ENCODE measurements at places on chromosomes 5 and 9. TPM values are rescaled to one million over a fixed set of nuclear protein-coding genes. Genes with fewer than 3 reads are reported as not detected.

RALGPS1 gene
- 5.3 TPM for total RNA-seq

ARID3C gene
- not detected for total RNA-seq

CTSV gene
- 0.36 TPM for total RNA-seq

RALGDS gene
- total RNA-seq, result 12.7 TPM

INSL4 gene
- total RNA-seq, result not detected

PRUNE2 gene
- 80.0 TPM for total RNA-seq

ADAMTSL1 gene
- 70.1 TPM for total RNA-seq

SLC34A3 gene
- total RNA-seq, result not detected

- peak overlapping the region; percentile 14 for H3K27ac ChIP-seq
- H3K4me1 ChIP-seq, result peaks cover 5% of the 10 kb centered on the region
- no peak for DNase-seq
- H3K4me3 ChIP-seq, result no peak overlapping the region
Measured at GRCh38 chr9:86369810-86370209, 15.6 kb upstream of the TUT7 start.

GRCh38 chr5:37915097-37915736 is 75.4 kb upstream of the GDNF start:
- H3K4me1 ChIP-seq, result no peaks in the 10 kb centered on the region
- DNase-seq, result no peak
- H3K27me3 ChIP-seq, result peaks cover 61% of the 10 kb centered on the region
- H3K36me3 ChIP-seq, result no peaks in the 10 kb centered on the region
- no peak overlapping the region for H3K4me3 ChIP-seq
- H3K27ac ChIP-seq, result no peak overlapping the region

DNA sequence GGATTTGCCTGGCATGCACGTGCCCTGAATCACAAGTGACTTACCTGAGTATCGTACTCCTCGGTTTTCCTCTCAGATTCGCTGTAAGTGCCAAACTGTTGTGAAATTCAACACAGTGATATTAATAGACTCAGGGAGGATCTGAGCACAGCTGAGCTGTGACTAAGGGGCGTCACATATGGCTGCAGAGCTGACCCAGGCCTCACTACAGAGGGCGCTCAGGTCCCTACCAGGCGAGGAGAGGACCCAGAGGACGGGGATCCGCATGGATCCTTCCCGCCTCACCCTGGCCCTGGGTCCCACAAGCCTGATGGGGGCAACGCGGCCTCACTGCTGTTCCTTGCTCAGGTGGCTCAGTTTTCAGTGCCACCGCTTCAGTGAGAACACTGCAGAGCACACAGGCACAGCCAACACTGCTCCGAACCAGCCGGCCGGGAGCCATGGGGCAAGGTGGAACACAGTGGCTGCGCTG is 20.1 kb downstream of the CLPTM1L start:
- no peak overlapping the region for H3K27ac ChIP-seq
- DNase-seq, result peak; percentile 30
- no peaks in the 10 kb centered on the region for H3K27me3 ChIP-seq

- H3K27ac ChIP-seq, result no peak overlapping the region
- no peak for DNase-seq
- no peak overlapping the region for H3K4me3 ChIP-seq
Measured at GRCh38 chr9:2972475-2972874, 128.6 kb upstream of the PUM3 start.

- H3K27ac ChIP-seq, result no peak overlapping the region
- peaks cover 9% of the 10 kb centered on the region for H3K4me1 ChIP-seq
- H3K36me3 ChIP-seq, result no peaks in the 10 kb centered on the region
- no peak for DNase-seq
Measured at GRCh38 chr5:67536866-67537265, 340.3 kb upstream of the CD180 start.

DNA sequence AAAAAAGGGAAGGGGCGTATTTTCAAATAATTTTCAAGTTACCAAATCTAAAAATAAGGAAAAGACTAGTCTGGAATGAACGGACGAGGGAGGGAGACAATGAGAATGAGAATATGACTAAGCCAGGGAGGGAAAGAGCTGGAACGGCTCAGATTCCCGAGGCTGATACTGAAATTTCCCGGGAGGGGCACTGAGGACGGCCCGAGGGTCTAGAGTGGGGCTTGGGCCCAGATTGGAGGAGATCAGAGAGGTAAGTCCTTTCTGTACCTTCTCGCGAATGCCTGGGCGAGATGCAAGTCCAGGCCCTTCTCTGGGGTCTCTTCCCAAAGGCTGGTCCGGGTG is 3.4 kb upstream of the CCIN start:
- peak; percentile 93 for DNase-seq
- peak overlapping the region; percentile 81 for H3K4me3 ChIP-seq
- peaks cover 49% of the 10 kb centered on the region for H3K4me1 ChIP-seq
- no peaks in the 10 kb centered on the region for H3K36me3 ChIP-seq
- H3K27ac ChIP-seq, result peak overlapping the region; percentile 31

DNA sequence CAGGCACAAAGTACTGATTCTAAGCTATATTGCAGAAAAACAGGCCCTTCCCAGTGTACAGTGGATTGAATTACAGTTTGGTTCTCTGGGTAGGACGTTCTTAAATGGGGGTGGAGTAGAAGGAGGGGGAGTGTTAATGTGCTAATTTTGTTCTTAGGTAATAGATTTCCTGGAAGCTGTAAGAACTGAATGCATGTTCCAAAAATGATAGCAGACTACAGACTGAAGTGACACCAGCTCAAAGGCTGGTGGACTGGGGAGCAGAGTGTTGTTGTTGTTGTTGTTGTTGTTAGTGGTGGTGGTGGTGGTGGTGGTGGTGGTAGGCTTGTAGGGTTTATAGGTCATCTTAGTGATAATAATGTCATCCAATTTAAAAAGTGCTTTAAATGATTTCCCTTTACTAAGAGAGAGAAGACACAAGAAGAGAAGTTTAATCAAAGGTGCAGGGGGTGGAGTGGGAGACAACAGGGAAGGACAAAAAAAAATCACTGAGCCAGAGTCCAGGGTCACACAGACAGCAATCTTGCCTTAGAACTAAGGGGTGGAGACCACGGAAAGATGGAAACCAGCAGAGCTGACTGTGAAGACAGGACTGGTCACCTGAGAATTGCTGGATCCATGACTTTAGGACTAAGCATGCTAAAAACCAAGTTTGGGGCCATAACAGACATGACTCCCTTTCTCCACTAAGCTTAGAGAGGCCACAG is 27.0 kb downstream of the TTLL11 start:
- H3K36me3 ChIP-seq, result no peaks in the 10 kb centered on the region
- H3K4me3 ChIP-seq, result no peak overlapping the region
- H3K4me1 ChIP-seq, result no peaks in the 10 kb centered on the region
- no peak overlapping the region for H3K27ac ChIP-seq

- H3K36me3 ChIP-seq, result no peaks in the 10 kb centered on the region
- peak; percentile 57 for DNase-seq
- no peak overlapping the region for H3K27ac ChIP-seq
- H3K4me3 ChIP-seq, result no peak overlapping the region
- H3K27me3 ChIP-seq, result peaks cover 11% of the 10 kb centered on the region
- peaks cover 12% of the 10 kb centered on the region for H3K4me1 ChIP-seq
Measured at GRCh38 chr5:59209758-59210359, 627.0 kb downstream of the RAB3C start.

- DNase-seq, result no peak
- H3K4me3 ChIP-seq, result peak overlapping the region; percentile 48
- H3K36me3 ChIP-seq, result no peaks in the 10 kb centered on the region
- H3K4me1 ChIP-seq, result peaks cover 9% of the 10 kb centered on the region
- no peaks in the 10 kb centered on the region for H3K27me3 ChIP-seq
Measured at GRCh38 chr5:113330533-113331208, 104.1 kb downstream of the TSSK1B start.

- H3K36me3 ChIP-seq, result no peaks in the 10 kb centered on the region
- H3K4me1 ChIP-seq, result no peaks in the 10 kb centered on the region
Measured at GRCh38 chr5:79396265-79396664, 117.7 kb downstream of the HOMER1 start.

DNA sequence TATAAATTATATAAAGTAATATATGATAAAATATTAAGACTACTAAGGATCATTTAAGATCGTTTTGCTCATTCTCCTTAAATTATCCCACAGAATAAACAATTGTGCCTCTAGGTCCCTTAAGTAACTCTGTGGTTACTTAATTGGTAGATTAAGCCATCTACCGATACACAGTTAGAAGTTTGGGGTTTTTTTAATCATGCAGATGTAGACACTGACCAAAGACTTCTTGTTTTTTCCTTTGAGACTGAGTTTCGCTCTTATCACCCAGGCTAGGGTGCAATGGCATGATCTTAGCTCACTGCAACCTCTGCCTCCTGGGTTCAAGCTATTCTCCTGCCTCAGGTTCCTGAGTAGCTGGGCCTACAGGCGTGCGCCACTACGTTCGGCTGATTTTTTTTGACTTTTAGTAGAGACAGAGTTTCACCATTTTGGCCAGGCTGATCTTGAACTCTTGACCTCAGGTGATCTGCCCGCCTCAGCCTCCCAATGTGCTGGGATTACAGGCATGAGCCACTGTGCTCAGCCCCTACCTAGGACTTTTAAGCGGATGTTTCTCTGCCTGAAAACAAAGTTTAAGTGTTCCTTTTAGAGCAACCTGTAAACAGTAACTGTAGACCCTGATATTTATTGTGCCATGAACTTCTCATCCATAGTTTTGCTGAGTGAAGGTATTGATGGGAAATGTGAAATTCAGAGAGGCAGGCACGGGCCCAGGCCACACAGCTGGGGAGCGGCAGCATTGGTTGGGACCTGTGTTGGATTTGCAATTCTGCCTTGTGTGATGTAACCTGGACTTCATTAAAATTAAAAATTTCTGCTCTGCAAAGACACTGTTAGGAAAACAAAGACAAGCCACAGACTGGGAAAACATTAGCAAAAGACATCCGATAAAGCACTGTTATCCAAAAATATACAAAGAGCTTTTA is 11.6 kb downstream of the CEL start:
- H3K27ac ChIP-seq, result no peak overlapping the region
- no peak overlapping the region for H3K4me3 ChIP-seq
- DNase-seq, result peak; percentile 76
- peaks cover 25% of the 10 kb centered on the region for H3K27me3 ChIP-seq
- peaks cover 29% of the 10 kb centered on the region for H3K4me1 ChIP-seq

GRCh38 chr5:6829150-6829784 is 116.0 kb downstream of the TENT4A start:
- no peak overlapping the region for H3K27ac ChIP-seq
- DNase-seq, result no peak
- H3K4me3 ChIP-seq, result no peak overlapping the region

DNA sequence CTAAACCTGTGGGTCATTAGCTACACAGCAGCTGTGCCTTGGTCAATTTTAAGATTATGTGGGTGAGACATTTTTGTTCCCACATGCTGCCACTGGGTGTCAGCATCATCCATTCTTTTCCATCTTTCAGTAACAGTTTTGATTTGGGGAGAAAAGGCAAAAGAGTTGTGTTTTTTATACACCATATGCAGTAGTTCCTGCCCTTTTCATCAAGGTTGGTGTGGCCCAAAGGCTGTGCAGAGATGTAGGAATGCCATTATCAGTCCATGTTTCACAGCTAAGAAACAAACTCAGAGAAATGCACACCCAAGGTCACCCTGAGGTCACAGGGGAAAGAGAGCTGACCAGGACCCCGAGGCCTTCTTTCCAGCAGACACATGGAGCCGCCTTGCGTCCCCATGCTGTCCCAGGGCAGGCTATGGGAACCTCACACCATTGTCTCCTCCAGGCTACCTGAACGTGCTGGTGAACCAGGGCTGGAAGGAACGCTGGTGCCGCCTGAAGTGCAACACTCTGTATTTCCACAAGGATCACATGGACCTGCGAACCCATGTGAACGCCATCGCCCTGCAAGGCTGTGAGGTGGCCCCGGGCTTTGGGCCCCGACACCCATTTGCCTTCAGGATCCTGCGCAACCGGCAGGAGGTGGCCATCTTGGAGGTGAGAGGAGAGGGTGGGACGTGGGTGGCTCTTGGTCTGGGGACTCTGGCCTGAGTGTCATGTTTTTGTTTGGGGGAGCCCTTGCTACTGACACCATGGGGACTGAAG is 27.8 kb upstream of the GRPEL2 start:
- DNase-seq, result peak; percentile 95
- no peaks in the 10 kb centered on the region for H3K36me3 ChIP-seq

DNA sequence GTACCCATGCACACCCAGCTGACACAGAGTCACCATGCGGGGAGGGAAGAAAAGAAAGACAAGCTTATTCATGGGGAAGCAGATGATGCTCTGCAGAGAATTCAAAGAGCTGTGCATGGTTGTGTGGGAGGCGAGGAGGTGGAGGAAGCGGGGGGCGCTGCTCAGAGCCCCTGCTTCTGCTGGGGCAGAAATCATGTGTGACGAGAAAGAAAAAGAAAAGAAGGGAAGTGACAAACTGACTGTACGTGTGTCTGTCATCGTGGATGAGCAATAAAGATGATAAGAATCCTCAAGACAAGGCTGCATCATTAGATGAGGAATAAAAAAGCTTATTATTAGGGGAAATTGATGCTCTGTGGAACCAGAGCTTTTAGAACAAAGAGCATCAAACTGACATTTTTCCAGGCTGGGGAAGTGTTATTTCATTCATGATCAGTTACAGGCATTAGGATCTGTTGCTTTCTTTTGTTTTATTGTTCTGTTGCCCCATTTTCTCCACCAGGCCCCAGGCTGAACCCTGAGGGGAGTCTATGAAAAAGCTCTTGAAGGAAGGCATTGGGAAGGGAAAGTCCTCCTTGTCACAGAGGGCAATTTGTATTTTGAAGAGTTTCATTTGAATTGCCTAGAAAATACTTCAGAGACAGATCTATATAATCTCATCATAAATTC is 20.3 kb upstream of the SH3RF2 start:
- peaks cover 9% of the 10 kb centered on the region for H3K4me1 ChIP-seq
- H3K27ac ChIP-seq, result no peak overlapping the region
- H3K27me3 ChIP-seq, result no peaks in the 10 kb centered on the region

- peaks cover 2% of the 10 kb centered on the region for H3K36me3 ChIP-seq
- peak overlapping the region; percentile 78 for H3K4me3 ChIP-seq
- peaks cover 46% of the 10 kb centered on the region for H3K4me1 ChIP-seq
- H3K27ac ChIP-seq, result peak overlapping the region; percentile 70
- DNase-seq, result peak; percentile 79
- no peaks in the 10 kb centered on the region for H3K27me3 ChIP-seq
Measured at GRCh38 chr5:68287976-68288706, 72.6 kb downstream of the PIK3R1 start.

DNA sequence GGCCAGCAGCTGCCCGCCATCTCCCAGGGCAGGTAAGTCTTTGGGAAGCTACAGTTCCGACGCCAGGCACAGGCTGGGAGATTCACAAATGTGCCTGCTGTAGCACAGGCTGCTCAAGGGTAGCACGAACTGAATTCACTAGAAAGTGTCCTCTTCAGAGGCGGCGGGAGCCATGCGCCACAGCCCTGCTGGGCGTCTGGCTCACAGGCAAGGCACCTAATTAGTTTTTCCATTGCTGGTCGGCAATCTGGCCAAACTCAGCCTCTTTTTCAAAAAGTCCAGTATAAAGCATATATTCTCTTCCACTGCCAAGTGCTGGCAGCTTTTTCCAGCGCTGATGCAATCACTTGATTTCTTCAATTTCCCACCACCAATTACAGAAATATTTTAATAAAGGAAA is 128.9 kb upstream of the RAPGEF1 start:
- no peaks in the 10 kb centered on the region for H3K36me3 ChIP-seq
- DNase-seq, result peak; percentile 25

DNA sequence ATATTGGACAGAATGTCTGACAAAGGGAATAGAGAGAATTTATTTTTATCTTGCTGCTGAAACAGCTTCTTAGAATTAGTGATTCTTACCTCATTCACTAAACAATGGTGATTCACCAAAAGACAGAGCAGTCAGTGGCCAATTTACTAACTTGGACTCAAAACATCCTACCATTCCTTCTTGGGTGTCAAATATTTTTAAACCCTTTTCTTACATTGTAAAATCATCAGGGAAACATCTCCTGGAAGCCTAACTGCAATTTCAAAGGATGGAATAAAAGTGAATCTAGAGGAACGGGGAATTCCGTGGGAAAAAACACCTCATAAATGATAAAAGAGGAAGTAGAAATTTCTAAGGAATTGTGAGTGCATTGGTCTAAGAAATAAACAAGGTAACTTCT is 97.7 kb downstream of the LHFPL2 start:
- H3K27ac ChIP-seq, result peak overlapping the region; percentile 29
- no peaks in the 10 kb centered on the region for H3K36me3 ChIP-seq

Data from osteoblast (primary cell).